ENCODE measurements at places on chromosomes 2 and 18.
A peak's percentile ranks its signal among the peaks of the same experiment; 100 is the strongest.

- DNase-seq, result no peak
These were observed 148.0 kb upstream of the SLC14A2 start for GRCh38 chr18:45467293-45467692.

DNA sequence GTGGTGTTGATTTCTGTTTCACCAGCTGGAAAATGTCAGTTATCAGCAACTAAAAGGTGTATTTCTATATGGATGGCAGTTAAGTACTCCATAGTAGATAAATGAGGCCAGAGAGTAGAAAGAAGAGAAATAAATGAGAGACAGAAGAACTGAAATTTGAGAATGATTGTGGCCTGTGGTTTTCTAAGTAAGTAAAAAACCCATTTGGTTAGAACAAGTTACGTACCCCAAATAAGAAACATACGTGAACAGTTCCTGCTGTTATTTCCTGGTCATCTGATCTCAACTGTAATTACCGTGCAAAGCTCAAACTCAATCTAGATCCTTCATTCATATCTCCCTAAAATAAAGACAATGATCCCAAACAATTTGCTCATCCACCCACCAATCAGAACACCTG lies 181.3 kb downstream of the PID1 start:
- DNase-seq, result no peak

- no peak for DNase-seq
These were observed 15.8 kb downstream of the TMEM200C start for GRCh38 chr18:5879479-5879882.

DNA sequence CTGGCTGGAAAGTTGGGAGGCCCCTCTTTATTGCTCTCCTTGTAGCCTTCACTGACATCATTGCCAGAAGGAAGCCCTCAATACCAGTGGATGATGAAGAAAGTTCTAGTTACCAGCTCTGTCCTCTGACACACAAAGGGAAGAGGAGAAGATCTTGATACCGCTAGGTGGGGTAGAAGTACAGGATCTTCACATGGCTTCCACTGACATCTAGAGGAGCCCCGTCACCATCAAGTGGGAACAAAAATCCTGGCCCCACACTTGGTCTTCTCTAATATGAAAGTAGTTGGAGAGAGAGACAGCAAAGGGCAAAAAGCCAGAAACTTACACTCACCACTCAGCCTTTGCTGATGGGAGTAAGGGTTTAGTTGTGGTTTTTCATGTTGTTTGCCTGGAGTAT lies 12.4 kb downstream of the XIRP2 start:
- no peak for DNase-seq

GRCh38 chr2:223884399-223884798 lies 47.0 kb upstream of the AP1S3 start:
- no peak for DNase-seq

DNA sequence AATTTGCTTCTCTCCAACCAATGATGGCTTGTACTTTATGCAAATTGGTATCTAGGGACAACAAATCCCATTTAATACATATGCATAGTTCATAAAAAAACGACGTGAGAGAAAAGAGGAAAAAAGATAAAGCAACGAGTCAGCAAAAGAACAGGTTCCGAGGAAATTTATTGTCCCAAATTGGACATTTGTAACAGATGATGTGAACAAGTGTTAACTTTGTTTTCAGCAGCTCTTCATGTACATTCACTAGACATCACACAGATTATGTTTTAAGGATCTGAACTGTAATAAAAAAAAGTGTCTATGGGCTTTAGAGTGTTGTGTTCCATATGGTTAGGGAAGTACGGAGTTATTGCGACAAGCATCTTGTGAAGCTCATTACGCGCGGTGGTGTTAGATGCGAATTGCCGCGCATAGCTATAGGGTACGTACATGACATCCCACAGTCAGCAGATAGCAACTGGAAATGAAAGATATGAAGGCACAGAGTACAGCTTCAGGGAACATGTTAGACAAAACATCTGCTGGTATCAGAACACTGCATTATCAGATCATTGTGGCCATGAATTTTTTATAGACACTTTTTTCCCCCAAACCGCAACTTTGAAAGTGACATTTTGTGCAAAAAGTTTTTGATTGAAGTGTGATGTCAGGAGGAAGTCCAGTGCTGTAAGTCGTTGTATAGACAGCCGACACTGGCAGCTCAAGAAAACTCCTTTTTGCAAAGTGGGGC lies 1073.1 kb upstream of the FANCL start:
- DNase-seq, result no peak

DNA sequence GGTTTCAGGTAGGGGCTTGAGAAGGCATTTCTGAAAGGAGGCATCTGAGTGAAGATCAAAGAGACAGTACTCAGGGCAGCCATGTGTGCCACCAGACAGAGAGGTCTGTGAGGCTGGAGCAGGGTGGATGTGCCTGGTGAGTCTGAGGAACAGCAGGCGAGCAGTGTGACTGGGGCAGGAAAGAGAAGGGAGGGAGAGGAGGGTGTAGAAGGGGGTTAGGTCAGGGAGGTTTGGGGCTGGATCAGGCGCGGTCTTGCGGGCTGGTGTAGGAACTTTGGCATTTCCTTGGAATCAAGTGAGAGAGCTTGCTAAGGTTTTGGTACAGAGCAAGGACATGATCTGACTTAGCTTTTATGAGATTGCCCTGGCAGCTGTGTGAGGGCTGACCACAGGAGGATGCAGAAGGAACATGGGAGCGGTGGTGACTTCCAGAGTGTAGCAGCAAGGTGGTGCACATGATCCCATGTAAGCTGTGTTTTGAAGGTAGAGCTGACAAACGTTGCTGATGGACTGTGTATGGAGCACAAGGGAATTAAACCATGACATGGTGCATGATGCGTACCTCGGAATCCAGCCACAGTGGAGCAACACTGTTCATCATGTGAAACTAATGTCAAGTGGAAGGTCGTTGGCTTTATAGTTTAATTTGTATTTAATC lies 13.9 kb downstream of the RAB31 start:
- DNase-seq, result no peak

DNA sequence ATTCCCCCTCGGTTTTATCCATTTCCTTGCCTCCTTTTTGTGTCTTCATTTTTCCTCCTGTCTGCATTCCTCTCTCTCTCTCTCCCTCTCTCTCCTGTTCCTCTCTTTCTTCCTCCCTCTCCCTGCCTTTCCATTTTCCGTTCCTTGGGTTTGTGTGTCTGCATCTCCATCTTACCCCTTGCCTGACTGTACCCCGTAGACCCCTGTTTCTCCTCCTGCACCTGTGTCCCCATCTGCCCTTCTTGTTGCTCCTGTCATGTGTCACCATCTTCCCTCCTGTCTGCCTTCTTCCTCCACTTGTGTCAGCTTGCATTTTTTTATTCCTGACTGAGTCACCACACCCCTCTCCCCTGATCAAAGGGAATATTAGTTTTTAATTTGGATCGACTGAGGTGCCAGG lies 1.8 kb downstream of the CDK5R2 start:
- DNase-seq, result no peak

DNA sequence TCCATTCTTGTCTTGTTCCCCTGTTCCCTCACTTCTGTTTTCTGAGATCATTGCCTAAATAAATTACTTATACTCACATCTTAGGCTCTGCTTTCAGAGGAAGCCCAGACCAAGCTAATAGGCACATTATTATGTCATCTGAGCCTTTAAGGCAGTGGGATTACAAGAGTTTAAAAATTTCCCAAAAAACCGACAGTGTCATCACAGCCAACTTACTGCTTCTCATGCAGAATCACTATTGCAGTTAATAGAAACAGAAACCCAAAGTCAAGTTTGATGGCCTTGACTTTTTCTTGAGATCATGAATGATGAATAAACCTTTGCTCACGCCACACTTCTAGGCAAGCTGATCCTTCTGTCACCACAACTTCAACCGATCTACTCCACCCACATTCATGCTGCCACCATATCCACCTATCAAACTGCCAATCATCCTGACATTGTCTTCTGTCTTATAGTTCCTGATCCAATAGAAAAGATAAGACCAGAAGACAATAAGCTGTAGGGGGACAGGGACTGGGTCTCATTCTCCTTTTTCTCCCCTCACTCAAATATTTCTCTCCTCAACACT lies 142.7 kb upstream of the CREB1 start:
- DNase-seq, result no peak

GRCh38 chr2:219125225-219125885 lies 35.3 kb downstream of the NHEJ1 start:
- DNase-seq, result no peak

DNA sequence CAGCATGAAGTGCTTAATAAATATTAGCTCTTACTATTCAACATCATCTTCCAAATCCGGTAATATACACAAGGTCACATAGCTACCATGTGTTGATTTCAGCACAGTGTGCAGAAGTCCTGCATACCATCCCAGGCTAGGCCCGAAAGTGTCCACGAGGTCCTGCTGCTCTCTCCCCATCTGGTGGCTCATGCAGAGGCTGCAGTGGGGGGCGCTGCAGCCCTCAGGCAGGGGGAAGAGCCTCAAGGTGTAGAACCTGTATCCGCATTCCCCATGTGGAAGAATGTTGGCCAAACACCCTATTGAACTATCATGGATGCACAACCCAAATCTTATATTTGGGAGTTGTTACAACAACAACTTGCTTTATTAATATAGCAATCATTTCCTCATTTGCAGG lies 88.5 kb downstream of the ST6GAL2 start:
- DNase-seq, result no peak

DNA sequence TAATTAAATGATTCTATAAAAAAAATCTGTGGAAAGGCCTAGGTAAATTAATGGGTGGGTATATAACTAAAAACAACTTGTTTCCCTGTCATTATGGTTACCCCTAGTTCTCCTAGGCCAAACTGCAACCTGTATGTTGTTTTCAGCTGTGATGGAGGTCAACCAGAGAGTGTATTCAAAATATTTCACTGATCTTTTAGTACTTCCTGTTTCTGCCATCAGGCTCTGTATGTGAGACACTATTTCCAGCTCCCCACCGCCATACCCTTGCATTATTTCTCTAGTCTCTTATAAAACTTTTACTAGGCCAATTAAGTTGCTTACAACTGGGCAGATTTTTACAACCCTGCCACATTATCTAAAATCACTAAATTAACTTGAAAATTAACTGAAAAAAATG lies 21.0 kb upstream of the CDKL4 start:
- DNase-seq, result no peak

GRCh38 chr2:151176661-151177060 lies 85.0 kb downstream of the RBM43 start:
- no peak for DNase-seq

DNA sequence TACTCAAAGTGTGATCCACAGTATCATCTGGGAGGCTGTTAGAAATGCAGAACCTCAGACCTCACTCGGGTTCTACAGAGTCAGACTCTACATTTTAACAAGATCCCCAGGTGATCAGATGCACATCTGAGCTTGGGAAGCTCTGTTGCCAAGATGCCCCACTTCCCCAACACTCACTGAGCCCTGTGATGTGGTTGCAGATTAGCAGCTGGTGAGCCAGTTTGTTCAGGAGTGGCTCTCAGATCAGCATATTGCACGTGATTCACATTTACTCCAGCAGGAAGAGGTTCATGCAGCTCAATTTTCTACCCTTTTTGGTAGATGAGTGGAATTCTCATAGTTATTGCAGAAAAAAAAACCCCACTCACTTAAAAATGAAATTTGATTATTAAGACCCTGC lies 96.4 kb downstream of the VIT start:
- no peak for DNase-seq

DNA sequence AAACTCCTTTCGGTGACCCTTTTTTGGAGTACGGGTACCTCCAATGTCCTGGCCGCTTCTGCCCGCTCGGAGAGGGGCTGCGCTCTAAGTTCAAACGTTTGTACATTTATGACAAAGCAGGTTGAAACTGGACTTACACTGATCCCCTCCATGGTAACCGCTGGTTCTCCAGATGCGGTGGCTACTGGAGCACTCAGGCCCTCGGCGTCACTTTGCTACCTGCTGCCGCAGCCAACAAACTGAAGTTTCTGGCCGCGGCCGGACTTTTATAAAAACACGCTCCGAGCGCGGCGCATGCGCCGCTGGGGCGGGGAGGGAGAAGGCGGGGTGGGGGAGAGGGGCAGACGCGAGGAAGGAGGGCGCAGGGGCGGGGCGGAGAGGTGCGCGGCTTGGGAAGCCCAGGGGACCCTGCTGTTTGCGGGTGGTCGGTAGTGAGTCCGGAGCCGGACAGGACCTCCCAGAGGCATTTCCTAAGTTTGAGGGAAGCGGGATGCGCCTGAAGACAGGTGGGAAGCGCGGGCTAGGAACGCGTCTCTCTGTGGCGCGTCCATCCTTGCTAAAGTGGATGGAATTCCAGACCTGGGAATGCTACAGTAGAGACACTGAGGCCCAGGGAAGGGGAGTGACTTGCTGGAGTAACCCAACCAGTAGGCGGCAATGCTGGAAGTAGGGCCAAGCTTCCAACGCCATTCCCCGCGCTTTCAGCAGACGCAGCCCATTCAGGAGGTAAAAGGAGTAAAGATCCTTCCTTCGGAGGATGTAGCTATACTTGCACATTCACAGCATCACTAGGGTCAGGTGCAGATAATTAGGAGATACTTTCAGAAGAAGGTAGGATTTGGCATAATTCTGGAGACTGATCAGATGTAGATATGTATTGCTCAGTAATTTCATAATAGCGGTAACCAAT lies at the start of gene CXCR4:
TSS of gene CXCR4 (minus strand) at position 241 of the 910 bp plus-strand sequence. CDS start at position 152, 89 bp downstream.
- DNase-seq, result peak; percentile 48

DNA sequence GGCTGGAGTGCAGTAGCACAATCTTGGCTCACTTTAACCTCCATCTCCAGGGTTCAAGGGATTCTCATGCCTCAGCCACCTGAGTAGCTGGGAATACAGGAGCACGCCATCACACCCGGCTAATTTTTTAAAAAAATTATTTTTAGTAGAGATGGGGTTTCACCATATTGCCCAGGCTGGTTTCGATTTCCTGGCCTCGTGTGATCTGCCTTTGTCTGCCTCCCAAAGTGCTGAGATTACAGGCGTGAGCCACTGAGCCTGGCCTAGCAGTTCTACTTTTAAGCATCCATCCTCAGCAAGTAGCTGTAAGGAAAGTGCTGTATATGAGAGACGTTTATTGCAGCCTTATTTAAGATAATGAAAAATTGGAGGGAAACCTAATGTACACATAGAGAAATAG lies 79.7 kb downstream of the ZDBF2 start:
- no peak for DNase-seq

DNA sequence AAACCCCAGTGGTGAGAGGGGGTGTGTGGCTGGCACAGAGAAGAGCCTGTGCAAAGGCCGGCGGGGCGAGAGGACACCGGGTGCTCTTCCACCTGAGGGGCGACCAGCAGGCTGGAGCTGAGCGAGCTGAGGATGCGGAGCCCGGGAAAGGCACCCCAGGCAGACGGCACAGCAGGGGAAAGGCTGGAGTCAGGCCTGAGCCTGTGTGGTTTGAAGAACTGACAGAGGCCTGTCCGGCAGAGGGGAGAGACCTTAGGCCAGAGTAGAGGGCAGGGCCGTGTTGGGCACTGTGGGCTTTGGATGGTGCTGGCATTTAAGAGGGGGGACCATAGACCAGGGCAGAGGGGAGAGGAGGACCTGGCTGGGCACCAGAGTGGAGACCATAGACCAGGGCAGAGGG lies 149.8 kb downstream of the RTP5 start:
- no peak for DNase-seq

GRCh38 chr2:27860111-27860510 lies 30.1 kb downstream of the RBKS start:
- DNase-seq, result no peak

GRCh38 chr2:130373808-130374365 lies 18.0 kb downstream of the PTPN18 start:
- DNase-seq, result no peak
